Adrenal gland (tissue), 19 donors: ENCODE measurements at places on chromosomes 1 and 21.

GRCh38 chr1:16215882-16216753 lies 3.7 kb upstream of the ARHGEF19 start:
- DNase-seq, result peak; percentile 89

DNA sequence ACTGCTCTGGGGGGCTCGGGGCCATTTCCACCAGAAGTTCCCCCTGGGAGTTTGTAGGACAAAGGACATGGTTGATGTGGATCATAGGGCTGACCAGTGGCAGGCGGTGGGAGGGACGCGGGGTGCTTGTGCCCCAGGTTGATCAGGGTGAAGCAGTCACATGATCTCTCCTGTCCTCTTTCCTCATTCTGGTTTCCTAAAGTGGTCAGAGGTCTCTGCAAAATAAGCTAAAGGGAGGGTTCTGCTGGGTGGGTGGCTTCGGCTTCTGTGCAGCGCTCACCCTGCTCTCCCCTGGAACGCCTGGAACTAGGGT lies 9.2 kb downstream of the PDXK start:
- peak; percentile 83 for DNase-seq

GRCh38 chr1:160680399-160680798 lies 31.2 kb downstream of the CD48 start:
- no peak for DNase-seq

DNA sequence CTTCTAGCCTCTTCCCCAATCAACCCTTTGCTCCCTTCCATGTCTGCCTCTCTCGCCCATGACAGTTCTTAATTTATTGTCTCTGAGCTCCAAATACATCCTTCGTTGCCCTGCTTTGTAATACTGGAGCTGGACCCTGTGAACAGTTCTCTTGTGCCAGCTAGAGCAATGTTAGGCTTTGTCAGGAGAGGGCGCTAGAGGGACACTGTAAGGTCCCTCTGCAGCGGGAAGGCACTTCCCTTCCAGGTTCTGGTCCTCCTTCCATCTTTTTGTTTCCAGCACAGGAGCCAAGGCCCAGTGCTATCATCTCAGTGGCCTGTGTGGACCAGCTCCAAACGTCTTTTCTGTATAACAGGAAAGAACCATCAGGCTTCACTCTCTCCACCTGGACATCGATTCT lies 95.9 kb downstream of the PTPRU start:
- DNase-seq, result peak; percentile 25

DNA sequence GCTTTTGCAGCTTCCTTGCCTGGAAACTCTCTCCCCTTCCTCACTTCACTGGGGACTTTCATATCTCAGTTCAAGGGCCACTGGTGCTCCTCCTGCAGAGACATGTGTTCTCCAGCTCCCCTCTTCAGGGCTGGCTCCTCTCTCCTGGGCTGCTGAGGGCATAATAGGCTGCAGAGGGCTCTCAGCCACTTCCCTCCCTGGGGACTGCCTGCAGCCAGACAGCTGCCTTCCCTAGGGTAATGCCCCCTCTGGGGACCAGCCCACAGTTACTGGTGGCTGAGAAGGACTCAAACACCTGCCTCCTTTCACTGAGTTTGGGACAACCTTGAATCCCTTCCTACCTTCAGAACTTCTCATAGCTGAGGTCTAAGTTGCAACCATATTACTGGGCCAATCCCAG lies 104.8 kb upstream of the POU3F1 start:
- DNase-seq, result no peak

GRCh38 chr1:89821322-89822108 lies 683 bp downstream of the LRRC8D start:
- DNase-seq, result peak; percentile 49

- DNase-seq, result no peak
Measured at GRCh38 chr1:44212355-44213221, 683 bp upstream of the DMAP1 start.

GRCh38 chr1:52662645-52663313 lies 29.8 kb downstream of the SHISAL2A start:
- no peak for DNase-seq

GRCh38 chr1:33905241-33905640 lies 41.4 kb downstream of the HMGB4 start:
- DNase-seq, result no peak

GRCh38 chr1:46484783-46485490 lies 4.7 kb upstream of the DMBX1 start:
- DNase-seq, result no peak

GRCh38 chr1:203465948-203466347 lies 9.7 kb upstream of the PRELP start:
- peak; percentile 34 for DNase-seq

GRCh38 chr1:35857830-35858229 lies 25.2 kb upstream of the AGO1 start:
- DNase-seq, result peak; percentile 20

DNA sequence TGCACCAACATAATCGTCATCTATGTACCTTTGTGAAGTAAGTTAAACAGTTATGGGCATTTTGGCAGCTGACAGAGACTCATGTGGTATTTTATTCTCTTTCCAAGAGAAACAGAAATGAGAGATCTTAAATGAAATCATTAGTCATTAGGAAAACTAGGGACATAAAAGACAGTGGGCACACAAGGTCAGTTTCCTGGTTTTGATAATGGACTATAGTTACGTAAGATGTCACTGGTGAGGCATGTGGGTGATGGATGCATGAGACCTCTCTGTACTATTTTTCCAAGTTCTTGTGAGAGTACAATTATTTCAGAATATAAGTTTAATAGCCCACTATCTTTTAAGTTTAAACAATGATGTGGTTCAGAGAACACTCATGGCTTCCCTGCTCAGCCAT lies 216.9 kb downstream of the APP start:
- DNase-seq, result peak; percentile 37

- no peak for DNase-seq
Measured at GRCh38 chr1:223029985-223030769, 112.9 kb downstream of the TLR5 start.

GRCh38 chr1:16991571-16991970 lies 11.2 kb upstream of the MFAP2 start:
- DNase-seq, result no peak

DNA sequence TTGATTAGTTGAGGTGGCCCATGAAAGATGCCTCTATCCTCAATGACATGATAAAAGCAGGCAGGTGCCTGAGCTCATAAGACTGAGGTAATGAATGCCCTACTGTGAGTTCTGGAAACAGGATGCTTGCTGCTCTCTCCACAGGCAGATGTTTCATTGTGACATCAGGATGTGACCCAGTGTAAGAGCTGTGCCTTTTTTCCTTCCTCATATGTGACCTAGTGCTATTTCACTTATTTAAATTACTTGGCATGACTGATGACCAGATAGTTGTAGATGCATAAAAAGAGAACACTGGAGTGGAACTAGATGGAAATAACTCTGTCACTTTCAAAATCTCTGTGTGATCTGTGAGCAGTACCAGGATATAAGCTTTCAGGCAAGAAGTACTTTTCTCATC lies 31.9 kb downstream of the KIF14 start:
- no peak for DNase-seq

DNA sequence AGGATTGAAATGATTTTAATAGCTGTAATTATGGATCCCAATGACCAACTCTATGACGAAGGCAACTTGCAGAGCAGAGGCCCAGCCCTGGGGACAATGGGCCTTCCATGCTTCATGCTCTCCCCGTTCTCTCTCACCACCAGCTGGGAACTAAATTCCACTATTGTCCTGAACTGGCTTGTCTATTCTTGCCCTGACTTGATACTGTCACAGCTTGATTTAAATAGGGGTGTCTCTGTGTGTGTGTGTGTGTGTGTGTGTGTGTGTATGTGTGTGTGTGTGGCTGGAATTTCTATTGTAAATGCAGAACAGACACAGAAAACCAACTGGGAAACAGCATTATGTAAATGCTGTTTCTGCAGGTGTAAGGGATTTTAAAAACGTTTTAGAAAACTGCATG lies 57.0 kb downstream of the SLC22A15 start:
- DNase-seq, result no peak

- DNase-seq, result no peak
Measured at GRCh38 chr21:40568807-40569206, 278.2 kb downstream of the DSCAM start.

- DNase-seq, result no peak
Measured at GRCh38 chr1:234624724-234625117, 14.7 kb upstream of the IRF2BP2 start.

- DNase-seq, result no peak
Measured at GRCh38 chr1:11470912-11471311, 8.0 kb upstream of the DISP3 start.

- DNase-seq, result no peak
Measured at GRCh38 chr1:221268295-221268694, 389.1 kb downstream of the HLX start.

- no peak for DNase-seq
Measured at GRCh38 chr1:167927046-167927754, 9.3 kb upstream of the DCAF6 start.

- no peak for DNase-seq
Measured at GRCh38 chr1:74637296-74637695, 36.3 kb downstream of the ERICH3 start.

DNA sequence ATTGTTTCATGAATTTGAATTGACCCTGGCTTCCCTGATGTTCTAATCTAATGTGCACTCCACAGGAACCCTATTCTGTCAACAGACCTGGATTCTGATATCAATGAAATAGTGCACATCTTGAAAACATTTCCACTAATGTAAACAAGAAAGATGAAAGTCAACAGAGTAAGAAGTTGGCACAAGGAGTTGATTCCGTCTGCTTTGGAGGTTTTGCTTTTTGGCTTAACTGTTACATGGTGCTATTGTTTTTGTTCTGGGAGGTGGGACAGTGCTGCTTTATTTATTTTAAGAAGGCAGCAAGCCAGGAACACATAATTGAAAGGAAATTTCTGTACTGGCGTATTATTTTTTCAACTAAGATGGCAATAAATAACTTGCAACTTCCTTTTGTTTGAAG lies 73.3 kb downstream of the LEPR start:
- no peak for DNase-seq

DNA sequence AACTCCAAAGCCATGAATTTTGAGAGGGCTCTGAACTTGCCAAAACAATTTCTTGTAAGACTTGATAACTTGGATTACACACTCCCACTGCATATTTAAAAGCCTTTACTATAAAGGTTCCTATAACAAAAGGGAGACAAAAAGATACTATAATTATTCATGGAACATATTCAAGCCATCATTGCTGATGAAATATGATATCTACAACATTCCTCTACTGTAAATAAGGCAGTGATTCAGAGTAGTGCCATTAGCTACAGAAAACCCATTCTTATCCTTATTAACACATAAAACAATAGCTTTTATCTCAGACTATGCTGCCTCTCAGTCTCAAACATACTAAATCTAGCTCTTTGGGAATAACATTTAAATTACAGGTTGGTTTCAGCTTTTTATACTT lies 675.5 kb upstream of the CXADR start:
- no peak for DNase-seq

GRCh38 chr1:53031732-53032131 lies 30.3 kb upstream of the PODN start:
- no peak for DNase-seq

GRCh38 chr21:36549470-36549869 lies 69.5 kb upstream of the CLDN14 start:
- no peak for DNase-seq

DNA sequence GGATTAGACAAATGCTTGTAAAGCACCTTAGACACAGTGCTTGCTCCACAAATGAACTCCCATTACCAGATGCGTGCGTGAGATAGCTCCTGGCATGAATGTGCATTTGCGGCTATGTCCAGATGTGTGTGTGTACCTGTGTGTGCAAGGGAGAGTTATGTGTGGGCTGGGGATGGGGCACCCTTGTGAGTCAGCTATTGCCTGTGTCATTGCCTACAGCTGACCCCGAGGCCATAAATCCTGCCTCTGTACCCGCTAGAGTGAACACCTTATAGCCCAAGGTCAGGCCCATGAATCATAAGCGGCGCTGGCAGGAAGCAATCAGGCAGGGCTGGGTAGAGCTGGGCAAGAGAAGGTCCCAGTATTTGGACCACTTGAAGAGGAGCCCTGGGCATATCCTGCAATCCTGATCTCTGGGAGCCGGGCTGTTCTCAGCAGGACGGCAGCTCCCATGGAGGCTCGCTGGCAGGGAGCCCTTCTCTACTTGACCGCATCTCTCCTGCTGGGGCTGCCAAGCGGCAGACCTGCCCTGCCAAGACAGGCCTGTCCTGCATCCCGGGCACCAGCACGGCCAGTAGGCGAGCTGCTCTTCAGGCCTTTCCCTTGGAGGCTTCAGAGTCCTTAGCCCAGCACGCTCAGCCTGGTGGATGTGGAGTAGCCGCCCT lies 86.4 kb downstream of the TMEM53 start:
- DNase-seq, result peak; percentile 80

GRCh38 chr1:223551610-223552009 lies 113.9 kb downstream of the CAPN8 start:
- DNase-seq, result no peak

GRCh38 chr1:164659621-164660411 lies 100.8 kb downstream of the PBX1 start:
- no peak for DNase-seq

DNA sequence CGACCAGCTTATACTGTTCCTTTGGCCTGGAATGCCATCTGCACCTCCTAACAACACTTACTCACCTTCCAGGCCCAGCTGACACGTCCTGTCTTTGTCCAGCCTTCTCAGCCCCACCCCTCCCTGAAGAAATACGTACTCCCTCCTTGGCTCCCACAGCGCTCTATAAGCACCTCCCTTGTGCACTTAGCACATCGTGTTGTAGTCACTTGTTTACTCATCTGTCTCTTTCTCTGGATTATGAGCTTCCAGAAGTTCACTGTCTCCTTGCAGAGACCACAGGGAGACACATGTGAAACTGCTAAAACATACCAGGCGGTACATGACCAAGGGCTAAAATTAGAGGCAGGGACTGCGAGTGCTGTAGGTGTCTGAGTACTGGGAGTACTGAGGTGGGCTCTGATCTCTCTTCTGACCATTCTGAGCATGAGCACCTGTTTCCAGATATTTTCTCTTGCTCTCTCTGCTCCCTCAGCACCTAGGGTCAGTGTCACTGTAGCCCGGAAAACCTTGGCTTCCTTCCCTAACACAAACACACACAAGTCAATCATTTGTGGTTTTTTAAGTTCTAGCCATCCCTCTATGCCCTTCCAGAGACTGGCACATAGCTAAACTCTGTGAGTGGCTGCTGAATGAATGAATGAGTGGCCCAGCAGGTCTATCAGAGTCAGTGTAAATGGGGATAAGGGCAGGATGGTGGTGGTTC lies 5.1 kb downstream of the DCST1 start:
- no peak for DNase-seq

GRCh38 chr1:56472860-56473259 lies 106.5 kb downstream of the PLPP3 start:
- DNase-seq, result no peak

DNA sequence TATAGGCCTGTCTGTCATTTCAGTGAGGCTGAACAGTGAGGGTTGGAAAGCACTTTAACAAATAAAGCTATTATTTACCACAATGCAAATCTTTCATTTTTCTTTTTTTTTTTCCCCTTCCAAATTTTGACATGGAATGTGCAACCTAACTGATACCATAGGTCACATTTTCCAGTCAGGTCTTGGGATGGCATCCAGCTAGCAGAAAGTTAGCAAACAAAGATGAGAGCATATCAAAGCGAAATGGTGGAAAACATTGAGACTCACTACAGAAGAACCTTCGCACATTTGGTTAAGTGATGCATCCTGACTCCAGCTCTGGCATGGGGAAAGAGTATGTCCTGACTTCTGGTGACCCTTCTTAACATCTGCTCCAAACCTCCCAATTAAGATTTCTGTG lies 105.1 kb upstream of the L1TD1 start:
- DNase-seq, result no peak

GRCh38 chr1:174965362-174966007 lies 34.3 kb upstream of the CACYBP start:
- DNase-seq, result peak; percentile 13

GRCh38 chr1:116408803-116409720 lies 36.0 kb downstream of the ATP1A1 start:
- DNase-seq, result no peak
